NCI-H2029 (cell line): ENCODE measurements at places on chromosomes 16 and 17.

DNA sequence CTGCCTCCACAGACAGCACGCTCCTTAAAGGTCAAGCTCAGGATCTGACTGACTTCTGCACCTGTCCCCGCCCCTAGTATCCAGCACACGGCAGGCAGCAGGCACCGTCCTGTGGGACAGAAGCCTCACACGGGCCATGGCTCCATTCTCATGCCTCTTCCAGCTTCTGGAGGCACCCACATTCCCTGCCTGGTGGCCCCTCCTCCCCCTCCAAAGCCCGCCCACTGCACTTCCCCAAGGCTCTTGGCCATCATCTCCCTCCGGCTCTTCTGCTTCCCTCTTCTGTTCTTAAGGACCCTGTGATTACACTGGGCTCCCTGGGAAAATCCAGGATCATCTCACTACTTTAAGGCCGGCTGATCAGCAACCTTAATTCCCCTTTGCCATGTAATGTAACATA is 3.5 kb downstream of the CANT1 start:
- DNase-seq: no peak

- DNase-seq: no peak
Observed at GRCh38 chr16:58937661-58938060, 203.5 kb upstream of the GOT2 start.

DNA sequence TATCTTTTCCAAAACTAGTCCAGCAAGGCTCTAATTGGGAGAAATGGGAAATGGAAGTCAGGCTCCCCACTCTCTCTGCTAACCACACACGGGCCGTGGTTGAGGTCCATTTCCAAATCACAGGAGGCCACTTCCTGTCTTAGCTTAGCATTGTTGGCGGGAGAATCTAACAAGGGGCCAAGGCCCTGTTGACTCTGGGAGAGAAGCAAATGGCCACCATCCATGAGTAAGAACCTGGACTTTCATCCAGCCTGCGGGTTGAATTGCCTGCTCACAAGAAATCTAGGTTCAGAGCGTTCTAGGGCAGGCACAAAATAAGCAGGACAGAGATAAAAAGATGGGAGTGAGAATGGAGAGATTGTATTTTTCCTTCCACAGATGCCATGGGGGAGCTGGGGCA is 5.7 kb downstream of the FAM20A start:
- DNase-seq: no peak

- DNase-seq: no peak
Observed at GRCh38 chr16:78639775-78640174, 540.3 kb downstream of the WWOX start.

GRCh38 chr16:53884748-53885147 is 180.8 kb downstream of the FTO start:
- no peak for DNase-seq
